ENCODE measurements at places on chromosomes 12 and 14.

DNA sequence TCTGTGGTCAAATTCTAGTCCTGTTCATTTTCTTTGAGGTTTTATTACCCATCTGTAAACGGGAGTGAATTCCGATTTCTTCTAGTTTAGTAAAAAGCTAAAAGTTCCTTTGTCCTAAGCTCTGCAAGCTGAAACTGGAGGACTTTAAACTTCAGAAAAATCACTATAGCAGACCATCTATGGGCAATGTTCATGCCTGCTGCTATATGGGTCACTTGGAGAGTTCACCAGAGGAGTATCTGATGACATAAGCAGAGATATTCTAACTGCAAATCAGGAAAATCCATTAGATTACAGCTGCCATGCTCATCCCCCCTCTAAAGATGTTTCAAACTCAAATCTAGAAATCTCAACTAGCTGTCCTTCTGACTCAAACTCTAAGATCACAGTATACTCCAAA lies 193.0 kb upstream of the RTL1 start:
- DNase-seq = no peak

GRCh38 chr12:88665071-88665470 lies 84.8 kb upstream of the KITLG start:
- no peak for DNase-seq

DNA sequence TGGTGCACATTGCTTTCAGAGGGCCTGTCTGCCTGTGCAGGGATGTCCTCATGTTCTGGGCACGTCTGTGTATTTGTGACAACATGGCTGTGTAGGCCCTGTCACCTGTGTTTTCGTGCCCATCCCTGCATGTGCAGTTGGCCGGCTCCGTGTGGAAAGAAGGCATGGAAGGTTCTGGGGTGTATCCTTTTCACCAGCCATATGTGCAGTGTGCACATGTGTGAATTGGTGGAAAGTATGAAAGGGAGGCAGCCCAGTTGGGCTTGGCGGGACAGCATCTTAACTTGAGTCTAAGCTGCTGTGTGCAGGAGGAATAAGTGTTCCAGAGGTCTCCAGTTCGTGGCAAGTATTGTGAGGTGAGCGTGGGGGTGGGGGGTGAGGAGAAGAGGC lies 669 bp downstream of the TSPAN11 start:
- no peak for DNase-seq

DNA sequence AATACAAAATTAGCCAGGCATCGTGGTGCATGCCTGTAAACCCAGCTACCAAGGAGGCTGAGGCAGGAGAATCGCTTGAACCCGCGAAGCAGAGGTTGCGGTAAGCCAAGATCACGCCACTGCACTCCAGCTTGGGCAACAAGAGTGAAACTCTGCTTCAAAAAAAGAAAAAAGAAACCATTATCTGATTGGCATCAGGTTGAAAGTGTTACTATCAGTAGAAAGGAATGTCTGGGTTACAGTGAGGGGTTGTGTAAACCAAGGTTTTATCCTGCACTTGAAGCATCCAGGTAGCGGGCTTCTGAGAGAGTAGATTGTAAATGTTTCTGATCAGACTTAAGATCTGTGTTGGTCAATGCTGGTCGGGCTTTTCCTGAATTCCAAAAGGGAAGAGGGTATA lies 14.1 kb upstream of the OXA1L start:
- DNase-seq = no peak

DNA sequence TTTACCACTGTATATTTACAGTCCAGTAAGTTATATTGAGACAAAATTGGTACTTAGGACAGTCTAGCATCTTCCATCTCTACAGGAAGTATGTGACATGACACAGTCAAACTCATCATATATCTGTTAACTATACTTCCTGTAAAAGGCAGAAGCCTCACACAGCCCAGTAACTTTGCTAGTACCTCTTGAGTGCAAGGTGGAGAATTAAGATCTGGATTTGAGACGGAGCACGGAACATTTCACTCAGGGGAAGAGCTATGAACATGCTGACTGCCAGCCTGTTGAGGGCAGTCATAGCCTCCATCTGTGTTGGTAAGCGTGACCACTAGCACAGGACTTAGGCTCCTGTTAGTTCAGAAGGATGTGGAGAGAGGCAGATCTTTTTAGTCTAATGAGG lies 333.7 kb upstream of the OR4E1 start:
- DNase-seq = no peak

DNA sequence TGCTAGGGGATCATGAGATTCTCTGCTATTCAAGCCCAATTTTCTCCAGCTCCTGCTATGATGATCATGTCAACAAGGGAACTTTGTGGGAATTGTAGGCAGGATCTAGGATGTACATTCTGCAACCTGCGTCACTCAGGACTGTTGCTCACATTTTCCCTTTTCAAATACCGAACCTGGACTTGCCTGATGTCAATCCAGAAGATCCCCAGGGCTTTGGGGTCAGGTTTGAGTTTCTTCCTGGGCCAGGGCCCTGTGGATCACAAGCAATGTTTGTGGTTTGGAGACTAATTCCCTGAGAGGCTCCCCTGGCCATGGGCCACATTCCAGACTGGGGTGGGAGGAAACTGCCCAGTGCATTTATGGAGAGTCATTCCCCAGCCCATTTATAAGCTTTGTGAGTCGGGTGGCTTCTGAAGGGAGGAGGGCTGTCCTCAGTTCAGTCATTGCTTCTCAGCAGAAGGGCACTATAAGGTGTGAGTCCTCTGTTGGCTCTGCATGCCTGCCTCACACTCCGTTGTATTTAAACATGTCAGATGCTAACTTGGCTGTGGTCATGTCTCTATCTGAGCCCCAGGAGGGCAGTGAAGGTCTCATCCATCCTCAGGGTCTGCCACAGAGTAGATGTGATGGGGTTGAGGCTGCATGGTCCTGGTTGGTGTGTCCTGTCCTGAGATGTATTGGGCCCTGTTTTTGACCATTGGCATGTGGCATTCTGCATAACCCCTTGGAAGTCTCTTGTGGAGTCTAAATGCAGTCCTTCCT lies 6.5 kb downstream of the KRT86 start:
- no peak for DNase-seq

DNA sequence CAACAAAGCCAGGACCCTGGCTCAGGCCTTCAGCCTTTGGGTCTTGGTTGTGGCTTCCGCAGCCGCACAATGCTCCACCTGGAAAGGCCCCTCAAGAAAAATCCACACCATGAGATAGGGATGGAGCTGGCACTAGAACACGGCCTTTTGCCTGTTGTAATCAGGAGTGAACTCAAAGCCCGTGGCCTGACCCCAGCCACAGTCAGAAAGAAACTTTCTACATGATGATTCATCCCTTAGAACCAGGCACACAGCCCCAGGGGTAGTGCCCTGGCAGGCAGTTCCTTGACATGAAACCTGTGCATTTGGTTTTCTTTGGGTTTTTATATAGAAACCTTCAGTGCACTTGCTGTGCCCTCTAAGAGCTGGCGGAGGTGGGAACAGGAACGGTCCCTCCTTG lies 5.1 kb downstream of the CLMN start:
- DNase-seq = peak; percentile 10

GRCh38 chr14:102392506-102392905 lies 29.8 kb downstream of the TECPR2 start:
- DNase-seq = no peak

- no peak for DNase-seq
Observed at GRCh38 chr14:75059642-75060041, 4.2 kb downstream of the ACYP1 start.

- no peak for DNase-seq
Observed at GRCh38 chr12:84785951-84786350, 126.6 kb downstream of the SLC6A15 start.

DNA sequence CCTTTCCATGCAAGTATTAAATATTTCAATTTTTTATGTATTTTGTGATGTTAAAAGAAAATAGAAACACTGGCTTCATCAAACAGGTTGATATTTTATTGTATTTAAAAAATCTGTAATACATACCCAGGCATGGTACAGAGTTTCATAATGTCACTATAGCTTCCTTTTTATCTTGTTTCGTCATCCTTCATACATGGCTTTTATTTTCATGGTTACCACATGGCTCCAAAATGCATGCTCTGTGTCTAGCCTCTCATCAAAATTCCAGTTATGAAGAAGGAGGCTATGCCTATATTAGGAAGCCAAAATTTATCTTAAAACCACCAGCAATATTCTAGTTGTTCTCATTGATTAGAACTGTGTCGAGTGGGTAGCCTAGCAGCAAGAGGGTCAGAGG lies 464.8 kb downstream of the BTG1 start:
- DNase-seq = no peak

GRCh38 chr12:131009595-131010395 lies 56.1 kb downstream of the ADGRD1 start:
- DNase-seq = no peak

DNA sequence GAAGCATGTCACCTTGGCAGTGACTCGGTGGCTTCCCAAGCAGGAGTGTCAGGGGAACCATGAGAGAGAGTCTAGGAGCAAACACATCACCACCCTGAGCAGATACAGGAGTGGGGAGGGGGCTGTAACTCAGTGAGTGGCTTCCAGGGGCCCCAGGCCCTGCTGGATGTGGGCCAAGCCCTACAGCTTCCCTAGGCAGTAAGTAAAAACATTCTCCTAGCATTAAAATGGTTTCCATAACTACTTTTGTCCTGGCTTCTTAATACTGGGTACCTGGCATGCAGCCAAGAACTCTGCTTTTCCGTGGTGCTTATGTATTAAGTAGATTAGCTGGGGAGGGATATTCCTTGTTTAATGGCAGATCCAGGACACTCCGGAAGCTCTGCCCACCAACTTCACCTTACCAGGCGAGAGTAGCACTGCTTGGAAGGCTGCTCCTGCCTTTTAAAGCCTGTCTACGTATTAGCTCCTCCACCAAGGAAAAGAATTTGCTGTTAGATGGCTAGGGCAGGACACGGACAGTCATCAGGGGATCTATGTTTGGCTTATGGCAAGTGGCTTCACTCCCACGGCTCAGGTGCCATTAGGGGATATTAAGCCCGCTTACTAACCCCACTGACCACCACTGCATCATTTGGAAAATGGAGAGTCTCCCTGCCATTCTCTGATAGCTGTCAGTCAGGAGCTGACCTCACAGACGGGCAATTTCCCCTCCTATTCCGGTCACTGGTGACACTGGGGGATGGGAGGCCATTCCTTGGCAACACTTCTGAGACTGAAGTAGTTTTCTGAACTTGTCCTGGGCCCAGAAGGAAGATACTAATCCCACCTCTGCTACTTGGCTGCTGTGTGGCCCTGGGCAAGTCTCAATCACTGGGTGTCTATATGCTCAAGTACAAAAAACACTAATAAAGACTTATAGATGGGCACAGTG lies 22.8 kb downstream of the OTUB2 start:
- no peak for DNase-seq

DNA sequence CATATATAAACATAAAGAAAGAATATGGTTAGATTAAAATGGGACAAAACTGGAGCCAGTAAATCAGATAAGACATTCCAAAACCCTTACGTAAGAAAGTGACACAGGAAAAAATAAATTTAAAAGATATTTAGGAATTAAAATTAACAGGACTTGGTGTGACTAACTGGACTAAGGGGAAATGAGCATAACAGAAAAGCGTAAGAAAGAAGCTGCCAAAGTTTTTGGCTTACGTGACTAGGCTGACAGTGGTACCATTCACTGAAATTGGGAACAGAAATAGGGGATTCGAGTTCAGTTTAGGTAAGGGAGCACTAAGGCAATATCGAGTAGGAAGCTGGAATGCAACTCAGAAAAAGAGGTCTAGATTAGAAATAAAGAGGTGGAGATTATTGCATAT lies 7.8 kb downstream of the CDK17 start:
- no peak for DNase-seq

GRCh38 chr12:116533343-116534251 lies 25.6 kb upstream of the MAP1LC3B2 start:
- peak; percentile 13 for DNase-seq

- DNase-seq = no peak
Observed at GRCh38 chr14:23432946-23433345, 2.5 kb downstream of the MYH7 start.

- no peak for DNase-seq
Observed at GRCh38 chr12:11798856-11799501, 149.5 kb downstream of the ETV6 start.

GRCh38 chr14:54487771-54488170 lies 1.0 kb downstream of the GMFB start:
- no peak for DNase-seq

GRCh38 chr12:52519387-52519703 lies 849 bp downstream of the KRT5 start:
- DNase-seq = no peak

Data from substantia nigra (tissue), 51 donors.